ENCODE measurements at places on chromosomes 7 and 10.

DNA sequence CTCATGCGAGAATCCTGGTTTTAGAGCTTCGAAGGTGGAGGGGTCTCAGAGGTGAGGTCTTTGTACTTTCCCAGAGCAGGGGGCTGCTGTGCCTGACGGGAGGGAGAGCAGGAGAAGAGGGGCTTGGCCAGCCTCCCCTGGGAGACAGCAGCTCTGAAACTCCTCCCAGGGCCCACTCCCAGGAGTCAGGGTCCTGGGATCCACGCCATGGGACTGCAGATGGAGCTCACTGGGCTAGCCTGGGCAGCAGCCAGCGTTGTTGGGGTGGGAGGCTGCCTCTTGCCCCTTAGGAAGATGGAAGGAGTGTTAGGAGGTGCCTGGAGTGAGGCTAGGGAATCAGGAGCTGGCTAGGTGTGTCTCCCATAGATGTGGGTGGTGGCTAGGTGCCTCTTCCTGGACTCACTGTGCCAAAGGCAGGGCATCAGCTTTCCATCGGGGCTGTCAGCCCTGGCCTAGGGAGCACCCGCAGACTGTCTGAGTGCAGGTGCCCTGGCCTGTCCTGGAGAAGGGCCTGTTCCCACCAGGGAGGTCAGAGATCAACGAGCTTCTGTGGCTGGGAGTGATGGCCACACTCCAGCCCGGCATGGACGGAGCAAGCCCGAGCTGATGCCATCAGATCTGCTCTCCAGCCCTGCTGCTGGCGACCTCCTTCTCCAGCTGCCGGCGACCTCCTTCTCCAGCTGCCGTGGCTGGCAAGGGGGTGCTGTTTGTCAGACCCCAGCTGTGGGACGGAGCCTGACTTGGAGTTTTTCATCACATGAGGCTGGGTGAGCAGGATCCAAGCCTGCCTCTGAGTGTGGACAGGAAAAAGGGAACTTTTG, 111.3 kb downstream of the PTPN20 start:
- DNase-seq = no peak

- DNase-seq = peak; percentile 67
Measured at GRCh38 chr7:155796381-155797261, 15.6 kb downstream of the SHH start.

GRCh38 chr10:27741173-27742091, 4.2 kb downstream of the MKX start:
- no peak for DNase-seq

DNA sequence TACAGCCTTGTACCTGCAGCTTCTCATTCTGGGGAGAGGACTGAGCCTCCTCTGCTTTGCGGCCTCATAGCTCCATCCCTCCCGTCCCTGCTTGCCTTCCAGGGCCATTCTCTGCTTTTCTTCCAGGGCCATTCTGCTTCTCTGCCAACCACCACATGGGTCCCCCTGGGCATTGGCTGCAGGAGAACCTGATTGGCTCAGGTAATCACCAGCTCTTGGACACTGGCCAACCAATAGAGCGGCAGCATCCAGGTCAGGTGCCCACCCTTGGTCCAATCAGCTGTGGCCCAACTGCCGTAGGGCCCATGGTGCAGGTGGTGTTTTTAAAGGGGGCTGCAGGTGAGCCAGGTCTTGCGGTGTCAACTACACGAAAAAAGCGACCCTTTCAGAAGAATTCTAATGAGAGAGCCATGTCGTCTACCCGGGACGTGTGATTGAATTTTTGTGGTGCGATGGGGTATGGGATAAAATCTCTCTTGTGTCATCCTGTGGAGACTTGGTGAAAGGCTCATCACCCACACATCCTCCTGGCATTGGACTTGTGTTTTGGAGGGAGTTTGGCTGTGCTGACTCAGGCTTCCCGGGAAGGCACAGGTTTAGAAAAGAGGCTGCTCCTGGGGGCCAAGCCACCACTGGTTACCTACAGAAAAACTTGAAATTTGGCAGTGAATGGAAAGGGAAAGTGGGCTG, 46.0 kb upstream of the PODXL start:
- no peak for DNase-seq

DNA sequence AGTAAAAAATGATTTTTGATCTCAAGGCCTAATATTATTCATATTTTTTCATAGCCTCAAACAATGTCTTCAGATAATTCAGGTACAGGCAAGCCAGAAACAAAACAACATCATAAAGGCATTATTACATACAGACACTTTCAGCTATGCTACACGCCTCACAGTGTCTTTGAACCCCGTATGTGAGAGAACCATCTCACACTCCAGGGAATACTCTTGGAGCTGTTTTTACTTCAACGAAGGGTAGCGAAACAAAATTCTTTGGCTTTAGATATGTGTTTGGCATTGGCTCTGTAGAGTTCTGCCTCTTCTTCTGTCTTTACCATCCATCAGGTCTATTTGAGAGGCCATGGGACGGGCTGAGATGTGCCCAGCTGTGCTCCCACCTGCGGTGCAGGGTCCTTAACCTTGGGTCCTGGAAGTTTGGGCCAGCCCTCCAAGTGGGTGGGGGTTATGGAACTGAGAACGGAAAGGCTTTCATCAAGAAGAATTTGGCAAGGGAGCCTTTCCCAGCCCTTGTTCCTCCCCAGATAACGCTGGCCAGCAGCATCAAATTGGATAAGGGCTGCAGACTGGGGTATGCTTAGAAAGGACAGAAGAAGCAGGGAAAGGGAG, 276.9 kb downstream of the TCF7L2 start:
- no peak for DNase-seq

DNA sequence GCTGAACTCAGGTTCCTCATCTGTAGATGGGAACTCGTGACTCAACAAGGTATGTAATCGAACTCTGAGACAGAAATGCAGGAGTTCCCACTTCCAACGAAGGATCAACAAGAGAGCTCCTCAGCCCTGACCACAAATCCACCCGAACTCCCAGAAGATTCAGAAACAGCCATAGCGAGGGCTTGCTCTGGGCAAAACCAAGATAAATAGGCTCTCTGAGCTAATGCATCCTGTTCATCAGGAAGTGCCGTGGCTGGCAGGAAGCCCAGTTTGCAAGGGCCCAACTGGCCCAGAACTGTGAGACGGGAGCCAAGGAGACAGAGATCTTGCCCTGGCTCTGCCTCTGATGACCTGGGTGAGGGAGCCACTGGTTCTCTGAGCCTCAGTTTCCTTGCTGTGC, 141.7 kb upstream of the PFKP start:
- DNase-seq = no peak

DNA sequence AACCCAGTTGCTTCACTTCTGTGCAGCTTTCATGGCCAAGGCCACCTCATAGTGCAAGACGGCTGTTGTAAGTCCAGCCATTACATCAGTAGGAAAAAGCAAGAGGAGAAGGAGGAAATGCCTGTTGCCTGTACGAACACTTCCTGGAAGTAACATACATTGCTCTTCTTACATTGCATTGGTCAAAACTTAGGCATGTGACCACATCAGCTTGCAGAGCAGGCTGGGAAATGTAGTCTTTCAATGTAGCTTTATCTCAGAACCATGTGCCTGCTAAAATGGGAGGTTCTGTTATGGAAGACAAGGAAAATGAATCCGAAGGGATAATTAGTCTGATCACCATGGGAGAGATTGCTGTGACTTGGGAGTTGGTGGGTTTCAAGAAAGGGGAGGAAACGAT, 4.3 kb downstream of the SLC29A3 start:
- DNase-seq = no peak

DNA sequence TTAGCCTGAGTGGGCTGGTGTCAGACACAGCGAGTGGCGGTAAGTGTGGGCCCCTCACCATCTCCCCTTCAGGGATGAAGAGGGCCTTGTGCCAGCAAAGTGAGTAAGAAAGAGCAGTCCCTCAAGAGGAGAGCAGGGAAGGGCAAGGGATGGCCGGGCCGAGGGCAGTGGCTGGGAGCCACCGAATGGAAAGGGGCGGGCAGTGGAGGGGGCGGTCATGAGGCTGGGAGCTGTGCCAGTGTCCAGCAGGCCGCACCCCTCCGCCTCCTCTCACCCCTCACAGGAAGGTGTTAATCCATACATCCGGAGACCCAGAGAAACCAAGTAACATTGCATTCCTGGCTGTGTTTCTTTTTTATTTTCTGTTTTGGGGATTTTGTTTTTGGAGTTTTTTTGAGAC, 28.6 kb upstream of the RASGEF1A start:
- no peak for DNase-seq

- no peak for DNase-seq
Measured at GRCh38 chr10:78759456-78760120, 309.2 kb upstream of the ZMIZ1 start.

DNA sequence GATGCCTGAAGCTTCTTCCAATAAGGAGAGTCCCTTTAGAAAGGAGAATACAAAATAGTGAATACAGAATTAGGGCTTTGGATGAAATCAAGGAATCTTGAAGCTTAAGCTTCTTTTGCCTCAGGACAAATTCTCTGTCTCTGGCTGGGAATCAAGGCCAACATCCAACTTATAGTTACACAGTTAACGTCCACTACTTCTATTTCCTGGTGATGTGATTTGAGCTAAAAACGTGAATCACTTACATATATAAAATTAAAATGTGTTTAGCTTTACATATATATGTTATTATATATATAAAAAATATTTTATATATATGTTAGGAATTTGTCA, 11.4 kb upstream of the INPP5F start:
- DNase-seq = no peak

- DNase-seq = no peak
Measured at GRCh38 chr7:112001091-112001826, 204.9 kb downstream of the DOCK4 start.

DNA sequence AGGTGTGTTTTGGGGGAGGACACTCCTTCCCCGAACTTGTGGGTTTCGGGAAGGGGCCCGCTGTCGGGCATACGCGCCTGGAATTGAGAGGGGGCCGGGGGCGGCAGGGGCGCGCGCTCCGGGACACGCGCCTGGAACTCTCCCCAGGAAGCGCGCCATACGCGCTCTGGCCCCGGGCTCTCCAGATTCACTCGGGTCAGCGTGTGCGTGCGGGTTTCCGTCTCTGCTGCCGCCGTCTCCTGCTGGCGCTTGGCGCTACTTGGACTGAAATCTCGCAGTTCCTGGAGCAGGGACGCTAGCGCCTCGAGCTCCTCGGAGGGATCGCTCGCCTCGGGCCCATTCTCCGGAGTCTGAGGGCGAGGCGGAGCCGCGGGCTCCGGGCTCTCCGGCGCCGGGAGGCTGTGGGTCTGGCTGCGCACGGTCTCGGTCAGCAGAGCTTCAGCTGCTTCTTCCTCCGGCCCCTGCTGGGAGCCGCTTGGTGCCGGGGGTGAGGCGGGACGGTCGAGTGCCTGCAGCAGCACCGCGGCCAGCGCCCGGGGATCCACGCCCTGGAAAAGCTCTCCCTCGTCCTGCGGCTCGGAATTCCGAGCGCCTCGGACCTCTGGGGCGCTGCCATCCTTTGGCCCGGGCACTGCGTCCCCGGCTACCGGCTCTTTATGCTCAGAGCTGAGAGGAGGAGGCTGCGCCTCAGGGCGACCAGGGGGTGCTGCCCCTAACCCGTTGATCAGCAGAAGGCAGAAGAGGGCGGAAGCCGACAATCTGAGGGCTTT, 1.1 kb downstream of the VGF start:
- no peak for DNase-seq

Measured in T-helper 9 cell (primary cell).